ENCODE measurements at places on chromosomes 13 and 19.

GRCh38 chr13:113991191-113991669, 17.4 kb upstream of the C13orf46 start:
- no peak for DNase-seq

GRCh38 chr13:74306496-74306895, 172.3 kb upstream of the KLF12 start:
- no peak for DNase-seq

DNA sequence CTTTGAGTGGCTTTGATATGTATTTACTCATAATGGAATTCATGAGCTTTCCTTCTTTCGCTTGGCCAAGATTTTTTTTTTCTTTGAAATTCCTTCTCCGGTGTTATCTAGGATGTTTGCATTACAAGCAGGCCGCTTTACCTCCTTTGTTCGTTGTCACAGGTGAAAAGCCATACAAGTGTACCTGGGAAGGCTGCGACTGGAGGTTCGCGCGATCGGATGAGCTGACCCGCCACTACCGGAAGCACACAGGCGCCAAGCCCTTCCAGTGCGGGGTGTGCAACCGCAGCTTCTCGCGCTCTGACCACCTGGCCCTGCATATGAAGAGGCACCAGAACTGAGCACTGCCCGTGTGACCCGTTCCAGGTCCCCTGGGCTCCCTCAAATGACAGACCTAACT, 16.7 kb downstream of the KLF5 start:
- DNase-seq = no peak

DNA sequence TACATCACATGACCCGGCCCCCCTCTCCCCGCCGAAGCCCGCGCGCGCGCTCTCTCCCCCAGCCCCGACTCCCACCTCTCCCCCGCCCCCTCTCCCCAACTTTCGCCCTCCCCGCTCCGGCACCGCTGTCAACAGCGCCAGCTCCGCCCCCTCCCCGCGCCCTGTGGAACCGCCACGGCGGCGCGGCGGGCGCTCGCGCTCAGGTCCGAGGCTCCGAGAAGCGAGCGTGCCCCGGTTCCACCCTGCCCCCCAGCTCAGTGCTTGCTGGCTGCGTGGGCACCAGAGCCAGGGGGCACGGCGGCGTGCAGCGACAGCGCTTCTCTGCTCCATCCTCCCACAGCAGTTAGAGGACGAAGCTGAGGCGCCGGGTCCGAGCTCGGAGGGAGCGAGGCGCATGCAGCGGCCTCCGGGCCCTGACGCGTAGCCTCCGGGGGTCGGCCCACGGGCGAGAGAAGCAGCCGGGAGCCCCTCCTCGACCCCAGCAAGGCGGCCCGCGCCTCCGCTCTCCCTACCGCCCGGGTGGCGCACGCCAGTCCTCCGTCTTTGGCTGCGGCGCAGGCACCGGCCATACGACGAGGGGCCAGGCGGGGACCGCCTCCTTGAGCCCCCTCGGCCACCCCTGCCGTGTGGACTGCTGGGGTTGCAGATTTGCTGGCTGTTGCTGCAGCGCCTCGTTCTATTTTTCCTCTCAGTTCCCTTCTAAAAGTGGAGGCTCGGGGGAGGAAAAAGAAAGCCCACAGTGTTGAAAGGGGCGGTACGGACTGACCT, 109.5 kb downstream of the KCNRG start:
- peak; percentile 76 for DNase-seq

- DNase-seq = no peak
Observed at GRCh38 chr13:95298971-95299621, 2.2 kb downstream of the ABCC4 start.

GRCh38 chr13:103187721-103188156, 121.5 kb upstream of the SLC10A2 start:
- no peak for DNase-seq

All from stimulated activated CD4-positive, alpha-beta T cell treated with anti-CD3 and anti-CD28 coated beads, Interleukin-2, amount 100 ng/mL, for 48 hours (primary cell).